Stimulated activated CD4-positive, alpha-beta T cell treated with anti-CD3 and anti-CD28 coated beads, Interleukin-1b, Interleukin-23, amount 100 ng/mL, for 24 hours (primary cell): ENCODE measurements at places on chromosomes 4 and X.
A peak's percentile ranks its signal among the peaks of the same experiment; 100 is the strongest.

- no peak for DNase-seq
Observed at GRCh38 chr4:151193414-151193813, 83.5 kb upstream of the PRSS48 start.

DNA sequence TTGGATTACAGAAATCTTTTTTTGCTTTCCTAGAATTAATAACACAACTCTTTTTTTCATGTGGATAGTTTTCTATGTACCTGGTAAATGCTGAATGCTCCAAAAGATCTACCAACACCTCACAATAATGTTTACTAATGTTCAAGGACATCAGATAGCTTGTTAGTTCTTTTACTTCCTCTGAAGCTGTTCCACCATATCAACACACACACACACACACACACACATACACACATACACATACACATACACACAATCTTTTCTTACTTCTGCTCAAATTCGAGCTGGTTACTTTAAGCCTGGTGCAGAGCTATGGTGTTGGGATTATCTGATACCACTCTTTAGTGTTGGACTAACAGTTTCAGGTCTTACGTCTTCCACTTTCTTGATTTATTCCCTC, 28.3 kb upstream of the TMPRSS11D start:
- no peak for DNase-seq

DNA sequence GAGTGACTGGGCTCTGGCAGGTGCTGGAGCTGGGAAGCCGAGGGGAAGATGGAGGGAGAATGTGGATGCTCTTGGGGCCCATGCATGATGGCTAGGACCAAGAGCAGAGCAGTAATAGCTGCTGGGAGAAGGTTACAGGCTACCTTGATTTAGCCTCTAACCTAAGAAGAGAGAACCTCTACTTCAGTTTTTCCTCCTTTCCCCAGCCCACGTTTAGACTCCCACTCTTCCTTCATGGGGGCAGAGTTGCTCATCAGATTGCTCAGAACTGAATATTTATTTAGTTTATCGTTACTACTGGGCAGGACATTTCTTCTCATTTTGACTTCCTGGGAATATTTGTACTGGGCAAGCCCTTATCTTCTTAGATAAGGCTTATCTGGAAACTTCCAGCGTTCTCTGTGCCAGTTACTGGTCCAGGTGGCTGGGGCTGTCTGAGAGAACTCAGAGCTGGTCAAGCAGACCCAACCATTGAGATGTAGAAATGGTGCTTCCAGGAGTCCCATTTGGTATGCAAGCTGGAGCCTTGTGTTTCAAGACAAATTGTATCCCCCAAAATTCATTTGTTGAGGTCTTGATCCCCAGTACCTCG, 442.9 kb upstream of the BOD1L1 start:
- DNase-seq: no peak

DNA sequence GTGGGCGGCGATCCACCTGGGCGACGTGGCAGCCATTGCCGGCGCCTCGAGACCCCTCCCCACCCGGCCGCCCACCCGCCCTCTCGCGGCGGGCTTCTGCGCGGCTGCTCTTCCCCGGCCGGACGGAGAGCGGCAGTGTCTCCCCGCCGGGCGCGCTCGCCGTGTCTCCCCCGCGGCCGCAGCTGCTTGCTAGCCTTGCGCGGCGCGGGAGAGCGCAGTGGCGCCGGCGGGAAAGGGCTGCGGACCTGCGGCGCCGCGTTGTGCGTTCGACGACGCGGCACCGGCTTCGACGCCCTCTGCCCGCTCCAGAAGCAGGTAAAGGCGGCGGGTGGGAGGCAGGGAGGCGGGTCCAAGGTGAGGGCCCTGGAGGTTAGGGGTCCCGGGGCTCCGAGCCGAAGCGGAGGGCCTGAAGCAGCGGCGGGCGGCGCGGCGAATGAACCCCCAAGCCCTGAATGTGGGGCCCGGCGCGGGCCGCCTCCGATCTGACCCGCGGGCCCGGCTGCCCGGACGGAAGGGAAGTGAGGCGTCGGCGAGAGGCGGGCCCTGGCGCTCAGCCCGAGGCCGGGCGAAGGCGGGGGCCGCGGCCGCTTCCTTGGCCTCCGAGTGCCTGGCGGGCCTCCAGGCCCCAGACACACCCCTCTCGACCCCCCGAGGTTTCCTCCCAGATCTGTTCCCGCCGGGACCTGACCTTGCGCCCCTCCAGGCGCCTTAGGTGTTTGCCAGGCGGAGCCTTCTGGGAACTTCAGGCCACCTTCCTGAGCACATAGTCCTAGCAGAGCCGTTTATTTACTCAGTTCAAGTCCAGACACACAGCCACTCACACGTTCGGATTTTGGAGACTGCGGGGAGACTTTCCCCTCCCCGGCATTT, at the start of gene N4BP2:
Gene N4BP2, plus strand, starts transcription at position 135 of the 870 bp plus-strand sequence. CDS start 40,491 bp downstream, outside the sequence.
- peak; percentile 40 for DNase-seq

DNA sequence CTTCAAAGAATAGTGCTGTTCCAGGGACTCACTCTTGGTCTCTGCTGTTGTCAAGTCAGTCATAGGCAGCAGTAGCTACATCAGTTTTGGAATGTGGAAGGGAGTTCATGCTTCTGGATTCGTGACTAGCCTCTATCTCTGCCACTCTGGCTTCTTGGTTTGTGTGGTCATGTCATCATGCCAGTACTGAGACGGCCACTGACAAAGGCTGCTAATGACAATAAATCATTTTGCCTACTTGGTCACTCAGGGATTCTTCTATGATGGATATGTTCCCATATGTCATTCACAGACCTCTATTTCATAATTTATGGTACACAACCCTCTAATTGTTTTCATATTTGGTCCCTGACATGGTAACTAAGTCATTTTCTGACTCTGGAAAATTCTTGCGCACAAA, 450.8 kb upstream of the BOD1L1 start:
- DNase-seq: no peak

DNA sequence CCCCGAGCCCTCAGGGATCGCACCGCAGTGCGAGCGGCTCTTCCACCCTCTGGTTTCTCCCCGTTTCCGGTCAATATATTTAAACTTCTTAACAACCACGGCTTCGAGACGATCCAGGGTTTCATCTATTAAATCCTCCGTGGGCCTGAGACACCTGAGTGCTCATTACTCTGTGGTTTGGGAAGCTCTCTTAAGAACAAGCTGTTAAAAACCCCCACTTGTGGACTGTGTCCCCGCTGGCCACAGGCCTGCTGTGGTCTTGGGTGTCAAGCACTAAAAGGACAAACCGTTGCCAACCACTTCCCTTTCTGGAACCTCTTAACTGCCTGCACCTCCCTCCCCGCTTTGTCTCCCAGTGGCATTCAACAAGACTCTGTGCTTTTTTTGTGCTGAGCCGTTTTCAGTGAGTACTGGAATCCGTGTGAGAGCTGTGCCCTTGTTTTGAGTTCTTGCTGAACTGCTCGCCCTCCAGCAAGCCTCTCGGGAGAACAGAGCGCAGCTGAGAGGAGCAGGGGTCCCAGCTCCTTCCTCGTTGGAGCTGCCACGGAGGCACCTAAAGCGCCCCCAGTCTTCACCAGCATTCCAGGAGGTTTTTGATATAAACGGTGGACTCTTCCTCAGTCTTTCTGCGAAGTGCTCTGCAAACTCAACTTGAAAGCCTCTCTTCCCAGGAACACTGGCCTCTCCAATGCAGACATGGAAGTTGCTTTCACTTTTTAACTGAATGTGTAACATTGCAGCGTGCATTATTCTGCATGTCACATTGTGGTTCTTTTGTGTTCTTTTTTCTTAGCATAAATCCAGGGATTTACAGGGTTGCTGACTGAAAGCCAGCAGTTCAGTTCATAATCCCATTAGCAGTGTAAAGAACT, 691 bp upstream of the IGFBP7 start:
- no peak for DNase-seq

- no peak for DNase-seq
Observed at GRCh38 chr4:39714166-39714565, 16.2 kb downstream of the UBE2K start.
